ENCODE measurements at places on chromosomes 4 and X.

GRCh38 chrX:15274946-15275345, 5.1 kb upstream of the ASB9 start:
- no peak for DNase-seq

GRCh38 chr4:172813359-172813923, 355.2 kb upstream of the GALNT7 start:
- DNase-seq: no peak

GRCh38 chr4:185708348-185708747, 103.6 kb downstream of the SORBS2 start:
- no peak for DNase-seq

GRCh38 chr4:101141855-101142254, 205.5 kb downstream of the PPP3CA start:
- DNase-seq: no peak

DNA sequence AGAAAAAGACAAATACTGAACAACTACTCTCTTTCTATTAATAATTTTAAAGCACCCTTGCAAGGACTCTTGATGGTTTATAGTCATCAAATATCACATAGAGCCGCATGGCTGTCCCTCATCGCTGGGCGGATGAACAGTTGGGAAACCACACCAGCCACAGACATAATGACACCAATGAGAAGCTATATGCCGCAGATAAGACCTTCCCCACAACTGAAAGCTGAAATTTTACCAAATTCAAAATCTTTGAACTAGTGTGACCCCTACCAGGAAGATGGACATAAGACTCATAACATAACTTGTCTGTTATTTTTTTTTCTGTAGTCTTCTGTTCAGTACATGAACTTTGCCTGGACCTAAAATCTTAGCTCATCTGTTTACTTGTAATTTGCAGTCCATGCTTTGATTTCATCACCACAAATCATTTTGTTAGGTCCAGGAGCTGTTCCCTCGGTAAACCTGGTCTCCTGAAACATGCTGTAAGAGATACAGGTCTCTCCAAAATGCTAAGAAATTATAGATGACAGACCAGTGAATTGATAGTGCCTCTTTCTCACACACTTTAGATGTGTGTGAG, 157.3 kb upstream of the RAPGEF2 start:
- DNase-seq: no peak

DNA sequence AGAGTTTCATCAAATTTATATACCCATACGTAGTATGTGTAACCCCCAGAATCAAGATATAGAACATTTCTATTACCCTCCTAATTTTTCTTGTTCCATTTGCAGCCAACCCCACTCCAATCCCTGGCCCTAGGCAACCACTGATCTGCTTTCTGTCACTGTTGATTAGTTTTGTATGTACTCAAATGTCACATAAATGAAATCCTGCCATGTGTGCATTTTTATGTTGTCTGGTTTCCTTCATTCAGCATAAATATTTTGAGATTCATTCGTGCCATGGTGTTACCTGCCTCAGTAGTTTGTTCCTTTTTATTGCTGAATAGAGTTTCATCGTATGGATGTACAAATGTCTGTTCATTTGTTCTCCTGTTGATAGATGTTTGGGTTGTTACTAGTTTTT, 126.3 kb downstream of the MID1IP1 start:
- no peak for DNase-seq

- DNase-seq: no peak
These were observed 860.9 kb upstream of the LCORL start for GRCh38 chr4:18882468-18882867.

DNA sequence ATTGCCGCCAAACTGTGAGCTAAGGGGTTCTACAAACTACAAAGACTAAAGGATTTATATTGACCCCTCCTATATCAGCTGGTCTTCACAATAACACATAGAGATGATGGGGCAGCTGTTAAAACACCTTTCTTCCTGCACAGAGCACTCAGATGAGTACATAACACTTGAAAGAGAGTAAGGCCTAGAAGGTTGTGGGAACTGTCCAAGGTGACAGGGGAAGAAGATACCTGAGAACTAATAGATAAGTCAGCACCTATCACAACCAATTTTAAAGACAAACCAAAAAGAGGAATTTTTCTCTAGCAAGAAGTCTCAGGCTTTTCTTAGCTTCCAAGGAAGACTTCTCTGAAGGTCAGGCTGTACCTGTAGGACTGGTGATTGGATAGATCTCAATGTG, 19.1 kb upstream of the CXCL6 start:
- no peak for DNase-seq

- no peak for DNase-seq
These were observed 3.5 kb downstream of the TENT5D start for GRCh38 chrX:80423744-80424143.

- DNase-seq: no peak
These were observed 133.7 kb upstream of the IL1RAPL2 start for GRCh38 chrX:104432321-104432720.

- no peak for DNase-seq
These were observed 2.5 kb upstream of the RS1 start for GRCh38 chrX:18674417-18674787.

GRCh38 chr4:567457-568350, 8.4 kb downstream of the TMEM271 start:
- no peak for DNase-seq
